ENCODE measurements at places on chromosomes 12 and 14.

DNA sequence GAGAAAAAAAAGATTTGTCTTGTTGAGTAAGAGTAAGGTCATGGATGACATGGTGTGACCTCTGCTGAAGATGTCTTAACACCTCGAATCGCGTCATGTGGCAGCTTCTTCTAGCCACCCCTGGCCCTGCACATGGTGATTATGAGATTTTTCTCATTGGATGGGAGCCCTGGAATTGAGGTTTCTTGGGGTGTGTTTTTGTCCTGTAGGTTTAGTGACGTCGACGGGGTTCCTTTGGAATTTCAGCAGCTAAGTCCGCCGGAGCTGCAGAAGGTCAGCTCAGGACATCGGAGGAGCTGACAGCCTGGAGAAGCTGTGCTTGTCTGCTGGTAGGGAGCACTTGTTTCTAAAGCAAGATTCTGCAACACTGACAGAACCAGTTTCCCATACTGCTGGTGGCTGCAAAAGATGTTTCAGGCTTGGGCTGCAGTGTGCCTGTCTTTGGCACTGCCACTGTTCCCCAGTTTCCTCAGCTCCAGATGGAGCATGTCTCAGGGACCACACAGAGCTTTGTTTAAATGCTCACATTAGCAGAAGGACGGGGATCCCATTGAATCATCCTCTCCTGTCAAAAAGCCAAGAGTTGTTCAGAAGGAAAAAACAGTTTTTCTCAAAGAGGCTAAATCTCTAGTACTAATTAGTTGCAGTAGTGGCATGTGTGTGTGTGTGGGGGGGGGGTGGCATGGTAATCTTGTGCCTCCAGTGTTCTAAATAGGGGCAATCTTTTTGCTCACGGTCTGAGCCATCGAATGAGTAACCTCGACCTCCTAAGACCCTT lies 5.2 kb upstream of the FOS start:
- no peak for DNase-seq

DNA sequence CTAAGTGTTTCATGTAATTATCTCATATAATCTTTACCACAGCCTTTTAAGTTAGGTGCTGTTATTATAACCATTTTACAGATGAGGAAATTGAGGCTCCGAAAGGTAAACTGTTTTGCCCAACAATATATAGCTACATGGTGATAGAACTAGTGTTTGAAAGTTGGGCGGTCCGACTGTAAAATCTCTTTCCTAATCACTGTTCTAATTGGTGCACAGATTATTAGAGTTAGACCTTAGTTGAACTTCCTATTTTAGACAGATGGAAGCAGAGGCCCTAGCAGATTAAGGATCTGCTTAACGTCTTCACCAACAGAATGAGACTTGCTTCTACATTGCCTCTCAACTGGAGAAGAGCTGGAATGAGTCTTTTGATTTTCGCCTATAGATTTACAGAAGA lies 30.0 kb upstream of the DUSP6 start:
- no peak for DNase-seq

DNA sequence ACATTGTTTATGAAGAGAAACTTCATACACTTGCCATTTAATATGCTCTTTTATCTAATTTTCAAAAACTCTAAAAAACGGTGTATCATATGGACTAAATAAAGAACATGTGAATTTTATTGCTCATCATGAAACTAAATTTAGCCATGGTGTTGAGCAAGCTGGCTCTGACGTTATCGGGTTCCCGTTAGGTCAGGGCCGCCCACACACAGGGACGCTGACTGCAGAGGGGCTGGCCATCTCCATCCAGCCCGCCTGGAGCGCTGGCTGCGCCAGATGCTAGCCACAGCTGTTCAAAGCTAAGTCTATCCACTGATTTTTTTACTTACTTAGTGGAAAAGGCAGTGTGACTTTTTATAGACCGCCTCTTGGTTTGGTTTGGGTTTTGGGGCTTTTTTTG lies 36.5 kb upstream of the DYNC1H1 start:
- no peak for DNase-seq

DNA sequence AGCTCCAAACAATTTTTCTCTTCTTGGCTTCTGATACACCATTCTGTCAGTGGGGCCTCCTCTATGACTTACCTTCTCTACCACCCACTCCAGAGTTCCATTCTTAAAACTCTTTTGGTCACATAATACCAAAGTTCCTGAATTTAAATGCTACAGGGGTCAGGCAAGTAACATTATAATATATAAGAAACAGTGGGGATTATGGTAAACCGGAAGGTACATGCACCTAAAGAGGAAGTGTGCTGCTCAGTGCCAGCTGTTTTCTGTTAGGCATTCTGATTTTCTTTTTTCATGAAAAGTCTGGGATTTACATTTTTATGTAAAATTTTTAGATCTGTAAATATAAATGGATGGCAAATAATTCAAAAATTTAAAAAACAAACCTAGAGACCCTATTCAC lies 39.9 kb downstream of the SOS2 start:
- DNase-seq: no peak

GRCh38 chr12:66176105-66176900 lies 6.5 kb upstream of the TMBIM4 start:
- DNase-seq: no peak

- no peak for DNase-seq
Measured at GRCh38 chr12:9947674-9948073, 15.5 kb upstream of the CLEC2A start.

DNA sequence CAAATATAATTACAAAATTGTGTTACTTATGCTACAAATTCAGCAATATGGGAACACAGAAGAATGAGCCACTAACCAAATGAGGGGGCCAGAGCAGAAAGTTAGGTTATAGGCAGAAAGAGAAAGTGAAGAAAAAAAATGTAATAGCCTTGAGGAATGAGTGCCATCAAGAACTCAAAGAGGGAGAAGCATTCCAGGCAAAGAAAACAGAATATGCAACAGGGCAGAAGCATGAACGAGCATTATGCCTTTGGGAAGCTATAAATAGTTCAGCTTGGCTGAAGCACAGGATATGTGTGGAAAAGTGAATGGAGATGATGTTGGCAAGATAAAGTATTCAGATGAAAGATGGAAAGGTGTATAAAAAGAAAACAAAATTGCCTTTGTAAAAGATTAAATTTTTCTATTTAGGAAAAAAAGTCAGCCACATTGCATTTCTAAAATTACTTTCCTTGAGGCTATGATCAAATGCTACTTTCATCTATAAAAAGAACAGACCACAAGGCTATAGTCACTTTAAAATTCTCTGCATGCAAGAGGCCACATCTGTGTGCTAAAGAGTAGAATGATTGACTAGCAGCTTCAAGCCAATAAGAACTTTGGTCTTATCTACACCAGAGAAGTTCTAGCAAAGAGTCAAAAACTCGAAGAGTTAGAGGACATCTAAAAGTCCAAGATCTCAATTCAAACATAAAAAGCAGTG lies 193.6 kb upstream of the GARIN6 start:
- DNase-seq: no peak

DNA sequence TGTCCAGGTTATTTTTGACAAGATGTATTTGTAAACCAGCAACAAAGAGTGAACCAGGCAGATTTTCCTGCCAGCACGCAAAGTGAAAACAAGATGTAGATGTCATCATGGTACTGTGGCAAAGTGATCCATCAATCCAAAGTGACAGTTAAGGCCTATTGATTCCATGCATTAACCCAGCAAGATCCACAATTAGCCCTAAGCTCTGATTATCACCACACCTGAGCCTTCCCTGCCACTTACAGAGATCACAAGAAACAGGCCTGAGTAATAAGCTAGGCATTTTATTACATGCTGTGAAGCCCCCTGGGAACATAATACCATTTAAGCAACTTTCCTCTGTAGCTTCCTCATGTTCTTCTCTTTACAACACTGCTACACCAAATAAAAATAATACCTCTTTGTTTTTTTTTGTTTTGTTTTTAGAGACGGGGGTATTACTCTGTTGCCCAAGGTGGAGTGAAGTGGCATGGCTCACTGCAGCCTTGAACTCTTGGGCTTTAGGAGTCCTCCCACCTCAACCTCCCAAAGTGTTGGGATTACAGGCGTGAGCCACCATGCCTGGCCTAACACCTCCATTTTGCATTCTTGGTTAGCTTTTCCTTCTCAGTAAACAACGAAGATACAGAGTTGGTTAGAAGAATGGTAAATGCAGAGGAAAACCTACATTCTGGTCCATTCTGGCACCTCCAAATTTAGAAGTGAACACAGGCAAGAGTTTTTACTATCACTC lies 85.5 kb downstream of the STON2 start:
- DNase-seq: no peak

- no peak for DNase-seq
Measured at GRCh38 chr14:50471838-50472465, 60.4 kb downstream of the MAP4K5 start.

- DNase-seq: no peak
Measured at GRCh38 chr14:63478010-63478409, 65.2 kb downstream of the PPP2R5E start.

DNA sequence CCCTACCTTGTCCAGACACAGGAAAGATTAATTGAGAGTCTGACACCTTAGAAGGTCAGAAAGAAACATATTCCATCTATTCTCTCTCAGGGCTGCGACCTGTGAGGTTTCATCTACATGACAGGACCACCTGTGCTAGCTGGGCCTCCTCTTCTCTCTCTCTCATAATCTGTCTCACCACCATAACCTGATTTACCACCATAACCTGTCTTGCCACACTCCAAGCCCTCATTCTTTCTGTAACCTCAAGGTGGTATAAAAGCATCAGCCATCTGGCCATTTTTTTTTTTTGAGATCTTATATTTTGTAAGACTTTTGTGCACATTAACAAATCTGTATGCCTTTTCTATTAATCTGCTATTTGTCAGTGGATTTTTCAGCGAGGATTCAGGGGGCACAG lies 75.5 kb downstream of the ACADS start:
- no peak for DNase-seq

DNA sequence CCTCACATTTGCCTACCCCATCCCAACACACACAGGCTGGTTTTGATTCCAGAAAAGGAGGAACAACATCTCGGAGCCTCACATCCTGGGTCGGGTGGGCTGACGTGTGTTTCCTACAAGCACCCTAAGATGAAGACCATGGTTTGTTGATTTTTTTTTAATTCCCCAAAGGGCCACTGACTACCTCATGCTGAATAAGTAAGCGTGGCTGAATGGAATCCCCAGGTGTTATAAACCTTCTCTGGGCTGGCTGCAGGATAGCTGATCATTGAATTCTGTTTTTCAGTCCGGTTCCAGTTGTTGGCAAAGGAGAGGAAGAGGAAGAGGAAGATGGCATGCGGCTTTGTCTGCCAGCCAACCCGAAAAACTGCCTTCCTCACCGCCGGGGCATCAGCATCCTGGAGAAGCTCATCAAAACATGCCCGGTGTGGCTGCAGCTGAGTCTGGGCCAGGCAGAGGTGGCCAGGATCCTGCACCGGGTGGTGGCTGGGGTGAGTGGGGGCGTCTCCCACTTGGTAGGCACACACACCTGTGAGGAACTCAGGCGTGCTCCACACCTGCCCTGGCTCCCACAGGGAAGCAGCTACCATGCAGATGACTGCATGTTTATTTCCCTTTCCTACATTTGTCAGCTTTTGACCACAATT lies 42.0 kb downstream of the RIN3 start:
- no peak for DNase-seq

GRCh38 chr14:41607304-41607775 lies 664 bp downstream of the LRFN5 start:
- no peak for DNase-seq

DNA sequence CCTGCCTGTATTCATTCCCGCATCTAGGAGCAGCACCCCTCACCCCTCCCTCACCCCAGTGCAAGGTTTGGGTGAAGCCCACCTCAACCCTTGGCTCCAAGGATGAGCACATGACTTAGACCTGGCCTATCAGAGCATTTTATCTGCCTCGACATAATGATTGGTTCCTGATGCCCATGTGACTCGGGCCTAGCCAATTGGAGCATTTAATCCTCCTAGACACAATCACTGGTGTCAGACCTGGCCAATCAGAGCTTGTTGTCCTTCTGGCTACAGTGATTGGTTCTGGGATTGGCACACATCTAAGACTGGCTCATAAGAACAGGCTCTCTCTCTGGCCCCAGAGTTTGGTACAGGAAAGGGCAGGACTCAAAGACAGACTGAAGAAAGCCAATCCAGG lies 73.1 kb upstream of the MYL2 start:
- no peak for DNase-seq

- DNase-seq: no peak
Measured at GRCh38 chr14:61296719-61297502, 15.8 kb upstream of the TMEM30B start.

GRCh38 chr12:102438827-102439210 lies 41.5 kb downstream of the IGF1 start:
- no peak for DNase-seq

GRCh38 chr14:54622192-54622958 lies 55.4 kb downstream of the SAMD4A start:
- DNase-seq: peak; percentile 55

GRCh38 chr12:128852026-128852698 lies 1.1 kb upstream of the GLT1D1 start:
- no peak for DNase-seq

DNA sequence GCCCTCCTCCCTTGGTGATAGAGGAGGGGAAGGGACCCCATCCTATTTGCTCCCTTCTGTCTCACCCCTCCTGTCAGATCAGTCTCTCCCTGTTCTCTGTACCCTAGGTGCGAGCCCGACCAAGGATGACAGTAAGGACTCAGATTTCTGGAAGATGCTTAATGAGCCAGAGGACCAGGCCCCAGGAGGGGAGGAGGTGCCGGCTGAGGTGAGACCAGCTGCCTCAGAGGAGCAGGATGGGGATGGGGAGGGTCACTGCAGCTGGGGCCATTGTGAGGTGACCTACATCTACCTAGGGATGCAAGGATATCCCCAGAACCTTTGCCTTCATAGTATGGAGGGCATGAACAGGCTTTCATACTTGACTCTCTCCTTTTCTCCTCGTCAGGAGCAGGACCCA lies 22.2 kb downstream of the AGAP2 start:
- DNase-seq: no peak

GRCh38 chr12:50102646-50103309 lies 1.0 kb upstream of the GPD1 start:
- DNase-seq: no peak

DNA sequence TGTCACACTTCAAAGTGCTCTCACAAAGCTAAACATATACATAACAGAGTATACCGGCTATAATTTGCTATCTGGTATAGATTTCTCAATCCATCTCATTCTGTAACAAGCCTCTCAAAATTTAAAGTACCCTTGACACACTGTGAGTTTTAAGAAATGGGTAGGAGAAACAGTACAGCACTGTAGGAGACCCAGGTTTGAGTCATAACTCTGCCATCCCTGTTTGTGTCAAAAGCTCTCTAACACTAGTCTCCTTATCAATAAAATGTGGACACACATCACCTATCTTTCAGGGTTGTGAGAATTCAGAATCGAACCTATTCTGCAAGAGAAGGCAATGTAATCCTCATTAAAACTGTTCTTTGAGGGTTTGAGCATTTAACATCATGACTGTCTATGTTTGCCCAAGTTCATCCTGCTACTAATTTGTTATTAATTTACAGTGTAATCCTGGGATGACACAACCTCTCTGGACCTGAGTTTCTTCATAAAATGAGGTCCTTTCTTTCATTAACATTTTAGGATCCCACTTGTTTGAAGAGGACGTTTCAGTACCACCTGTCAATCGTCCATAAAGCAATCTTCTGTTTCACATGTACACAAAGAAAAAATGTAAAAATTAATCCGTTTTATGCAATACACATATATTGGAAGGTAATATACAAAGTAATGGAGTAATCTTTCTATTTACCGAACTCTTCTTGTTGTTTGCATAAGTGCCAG lies 12.1 kb downstream of the SPTSSA start:
- no peak for DNase-seq

- DNase-seq: no peak
Measured at GRCh38 chr12:26524862-26525465, 308.0 kb downstream of the ITPR2 start.

Data from stimulated activated CD4-positive, alpha-beta T cell treated with anti-CD3 and anti-CD28 coated beads, Interleukin-15, amount 100 ng/mL, for 48 hours (primary cell).